HCT116 (cell line): ENCODE measurements at places on chromosomes 3 and 15.
A peak's percentile ranks its signal among the peaks of the same experiment; 100 is the strongest.

- DNase-seq, result no peak
Observed at GRCh38 chr3:181948286-181948685, 236.6 kb downstream of the SOX2 start.

DNA sequence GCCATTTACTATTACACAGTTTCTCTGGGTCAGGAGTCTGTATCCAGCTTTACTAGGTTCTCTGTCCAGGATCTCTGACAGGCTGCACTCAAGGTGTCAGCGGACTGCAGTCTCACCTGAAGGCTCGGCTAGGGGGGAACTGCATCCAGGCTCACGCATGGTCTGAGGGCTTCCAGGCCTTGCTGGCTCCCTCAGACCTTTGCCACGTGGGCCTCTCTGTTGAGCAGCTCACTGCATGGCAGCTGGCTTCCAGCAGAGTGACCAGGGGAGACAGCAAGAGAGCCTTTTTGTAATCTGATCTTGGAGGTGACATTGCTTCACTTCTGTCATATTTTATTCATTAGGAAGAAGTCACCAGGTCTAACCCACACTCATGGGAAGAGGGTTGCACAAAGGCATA, 152.3 kb downstream of the CACNA2D3 start:
- no peak for DNase-seq

GRCh38 chr3:116897382-116897781, 187.8 kb downstream of the TUSC7 start:
- no peak for DNase-seq

GRCh38 chr3:136584728-136585127, 167.4 kb downstream of the STAG1 start:
- no peak for DNase-seq

GRCh38 chr15:91660174-91660649, 193.3 kb upstream of the SLCO3A1 start:
- DNase-seq, result no peak

DNA sequence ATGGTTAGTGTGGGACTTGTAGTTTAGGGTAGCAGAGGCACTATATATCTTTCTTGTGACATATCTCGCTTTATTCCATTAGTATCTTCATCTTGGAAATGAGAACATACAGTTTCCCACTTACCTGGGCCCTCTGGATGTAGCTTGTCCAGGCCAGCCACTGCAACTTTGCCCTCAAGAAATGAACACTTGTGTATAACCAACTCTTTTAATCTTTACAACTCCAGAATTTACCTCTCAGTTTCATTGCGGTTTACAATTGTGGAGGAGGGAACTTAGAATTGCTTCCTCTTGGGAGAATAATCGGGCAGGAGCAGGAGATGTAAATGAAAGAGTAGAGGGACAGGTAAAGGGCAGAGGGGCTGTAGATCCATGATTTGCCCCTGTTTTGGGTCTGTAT, 18.4 kb upstream of the TRA2B start:
- DNase-seq, result no peak

- DNase-seq, result no peak
Observed at GRCh38 chr3:119388577-119388976, 74.8 kb downstream of the TMEM39A start.

GRCh38 chr3:196207833-196208607, 3.2 kb downstream of the ZDHHC19 start:
- no peak for DNase-seq

- peak; percentile 91 for DNase-seq
Observed at GRCh38 chr3:194322678-194323211, 28.4 kb downstream of the CPN2 start.

GRCh38 chr3:175778994-175779393, 919.9 kb downstream of the NAALADL2 start:
- no peak for DNase-seq

- DNase-seq, result no peak
Observed at GRCh38 chr3:14201940-14202684, 23.5 kb downstream of the LSM3 start.

DNA sequence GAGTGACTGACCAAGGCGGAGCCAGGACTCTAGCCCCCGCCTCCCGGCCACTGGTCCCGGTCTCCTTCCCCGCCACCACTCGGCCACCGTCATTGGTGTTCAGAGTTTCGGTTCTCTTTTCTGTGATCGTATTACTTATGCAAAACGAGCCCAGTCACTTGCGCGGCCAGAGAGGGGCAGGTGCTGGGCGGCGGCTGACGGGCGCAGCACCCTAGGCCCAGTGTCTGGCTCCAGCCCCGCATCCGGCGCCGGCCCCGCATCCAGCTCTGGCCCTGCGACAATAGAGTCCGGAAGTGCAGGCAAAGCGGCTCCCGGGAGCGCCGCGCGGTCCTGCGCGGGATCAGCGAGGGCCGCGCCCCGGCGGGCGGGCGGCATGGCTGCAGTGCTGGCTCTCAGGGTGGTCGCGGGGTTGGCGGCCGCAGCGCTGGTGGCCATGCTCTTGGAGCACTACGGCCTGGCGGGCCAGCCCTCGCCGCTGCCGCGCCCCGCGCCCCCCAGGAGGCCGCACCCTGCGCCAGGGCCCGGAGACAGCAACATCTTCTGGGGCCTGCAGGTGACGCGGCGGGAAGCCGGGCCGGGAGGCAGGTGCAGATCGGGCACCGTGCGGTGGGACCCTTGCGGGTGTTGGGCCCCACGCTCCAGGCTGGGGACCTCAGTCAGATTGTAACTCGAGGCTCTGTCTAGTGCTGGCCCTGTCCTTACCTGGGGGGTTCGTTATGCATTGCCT, at the start of gene TMEM62:
TSS of gene TMEM62 (plus strand) at position 157 of the 727 bp plus-strand sequence. CDS start at position 374, 217 bp downstream.
- peak; percentile 76 for DNase-seq

GRCh38 chr15:28885630-28886430, at the start of gene APBA2:
TSS of gene APBA2 (plus strand) at chr15:28885974. CDS start at chr15:29053885, 167,911 bp downstream.
- no peak for DNase-seq

DNA sequence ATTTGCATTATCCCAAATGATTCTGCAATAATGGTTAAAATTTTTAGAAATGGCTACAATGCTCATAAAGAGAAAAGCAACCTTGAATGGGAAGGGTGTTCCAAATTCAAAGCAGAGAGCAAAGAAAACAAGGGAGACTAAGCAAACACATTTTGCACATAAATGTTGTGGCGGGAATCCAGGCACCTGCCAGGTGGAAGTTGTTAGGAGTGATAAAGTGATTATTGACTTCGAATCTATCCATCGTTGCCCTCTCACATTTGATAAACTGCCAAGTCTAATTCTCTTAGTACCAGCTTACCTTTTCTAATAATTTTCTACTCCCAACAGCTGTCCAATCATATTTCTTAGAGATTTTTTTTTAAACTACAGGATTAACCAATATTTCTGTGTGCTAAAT, 244.5 kb downstream of the CACNA2D3 start:
- no peak for DNase-seq

DNA sequence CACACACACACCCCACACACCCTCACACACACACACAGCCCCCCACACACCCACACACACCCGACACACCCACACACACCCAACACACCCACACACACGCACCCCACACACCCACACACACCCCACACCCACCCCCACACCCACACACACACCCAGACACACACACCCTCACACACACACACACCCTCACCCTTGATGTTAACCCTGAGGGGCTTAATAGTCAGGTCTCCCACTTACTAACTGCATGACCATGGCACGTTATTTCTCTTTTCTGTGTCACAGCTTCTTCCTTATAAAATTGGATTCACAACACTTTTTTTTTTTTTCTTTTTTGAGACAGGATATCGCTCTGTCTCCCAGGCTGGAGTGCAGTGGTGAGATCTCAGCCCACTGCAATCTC, 2.8 kb downstream of the GRM2 start:
- DNase-seq, result no peak

DNA sequence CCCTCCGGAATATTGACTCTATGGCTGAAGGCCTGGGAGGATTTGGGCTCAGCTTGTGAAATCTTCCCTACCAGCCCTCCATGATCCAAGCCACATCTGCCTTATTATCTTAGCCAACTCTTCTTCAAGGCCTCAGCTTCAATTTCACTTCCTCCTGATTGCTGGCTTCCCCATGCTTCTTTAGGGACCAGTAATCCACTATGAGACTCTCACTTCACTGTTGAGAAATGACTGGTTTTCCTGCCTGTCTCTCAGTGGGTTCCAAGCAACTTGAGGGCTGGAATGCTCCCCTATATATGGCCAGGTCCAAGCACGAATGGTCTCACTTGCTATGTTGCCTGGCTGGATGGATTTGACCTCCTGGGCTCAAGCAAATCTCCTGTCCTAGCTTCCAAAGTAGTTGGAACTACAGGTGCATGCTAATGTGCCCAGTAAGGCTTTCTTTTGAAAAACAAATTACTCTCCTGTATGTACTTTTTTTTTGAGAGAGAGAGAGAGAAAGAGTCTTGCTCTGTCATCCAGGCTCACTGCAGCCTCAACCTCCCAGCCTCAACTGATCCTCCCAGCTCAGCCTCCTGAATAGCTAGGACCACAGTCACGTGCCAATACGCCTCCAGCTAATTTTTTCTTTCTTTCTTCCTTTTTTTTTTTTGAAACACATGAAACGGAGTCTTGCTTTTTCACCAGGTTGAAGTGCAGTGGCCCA, 7.9 kb upstream of the PIK3CB start:
- DNase-seq, result no peak

GRCh38 chr3:166263460-166263859, 426.2 kb upstream of the BCHE start:
- DNase-seq, result no peak

- DNase-seq, result no peak
Observed at GRCh38 chr3:21331321-21331720, 419.7 kb downstream of the ZNF385D start.

- DNase-seq, result no peak
Observed at GRCh38 chr3:38542401-38543298, 46.5 kb downstream of the EXOG start.

DNA sequence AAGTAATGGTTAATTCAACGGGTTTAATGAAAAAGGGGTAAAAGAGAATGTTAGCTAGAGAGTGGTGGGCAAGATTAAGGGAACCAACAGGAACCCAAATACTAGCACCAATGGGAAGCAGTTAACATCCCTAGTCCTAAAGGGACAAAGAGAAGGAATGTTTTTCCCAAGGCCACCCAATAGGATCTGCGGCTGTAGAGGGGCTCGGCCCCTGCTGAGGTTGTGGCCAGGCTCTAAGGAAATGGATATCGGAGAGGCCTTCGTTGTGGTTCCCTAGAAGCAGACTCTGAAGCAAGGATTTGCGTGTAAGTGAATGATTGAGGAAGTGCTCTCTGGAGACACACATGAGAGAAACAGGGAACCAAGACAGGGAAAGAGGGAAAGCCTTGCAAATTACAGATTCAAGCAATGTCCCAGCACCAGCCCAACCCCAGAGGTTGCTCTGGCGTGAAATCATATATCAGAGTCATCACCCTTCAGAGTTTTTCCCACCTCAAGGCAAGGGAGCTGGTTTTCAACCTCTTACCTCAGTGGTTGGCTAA, 83.6 kb upstream of the TNIK start:
- DNase-seq, result no peak

DNA sequence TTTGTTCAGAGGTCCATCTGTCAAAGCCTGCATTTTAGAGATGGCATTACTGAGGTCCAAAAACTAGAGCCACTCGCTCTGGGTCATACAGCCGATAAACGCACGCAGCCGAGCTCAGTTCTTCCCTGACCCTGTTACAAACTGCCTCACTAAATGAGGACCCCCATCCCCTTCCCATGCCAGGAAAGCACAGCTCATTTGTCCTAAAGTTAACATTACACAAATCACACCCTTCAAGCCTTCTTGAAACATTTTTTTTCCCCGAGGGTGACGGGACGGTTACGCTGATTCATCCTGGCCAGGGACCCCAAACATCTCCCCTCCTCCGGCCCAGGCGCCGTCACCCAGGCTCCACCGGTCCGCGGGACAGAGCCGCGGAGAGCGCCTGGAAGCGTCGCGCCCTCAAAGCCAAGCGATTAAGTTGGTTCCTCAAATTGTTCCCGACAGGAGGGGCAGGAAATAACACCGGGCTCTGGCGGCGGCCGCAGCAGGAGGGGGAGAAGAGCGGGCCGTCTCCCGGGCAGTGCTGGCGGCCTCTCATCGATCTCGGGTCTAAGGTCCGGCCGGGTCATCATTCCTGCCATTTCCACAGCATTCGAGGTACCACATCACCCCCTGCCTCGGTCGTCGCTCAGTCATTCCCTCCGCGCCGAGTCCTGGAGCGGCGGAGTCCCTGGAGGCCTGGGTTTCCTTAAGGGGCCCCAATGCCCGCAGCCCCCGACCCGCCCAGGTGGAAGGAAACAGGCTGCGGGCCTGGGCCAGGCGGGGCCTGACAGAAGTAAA, 619 bp upstream of the CMTM8 start:
- DNase-seq, result no peak

DNA sequence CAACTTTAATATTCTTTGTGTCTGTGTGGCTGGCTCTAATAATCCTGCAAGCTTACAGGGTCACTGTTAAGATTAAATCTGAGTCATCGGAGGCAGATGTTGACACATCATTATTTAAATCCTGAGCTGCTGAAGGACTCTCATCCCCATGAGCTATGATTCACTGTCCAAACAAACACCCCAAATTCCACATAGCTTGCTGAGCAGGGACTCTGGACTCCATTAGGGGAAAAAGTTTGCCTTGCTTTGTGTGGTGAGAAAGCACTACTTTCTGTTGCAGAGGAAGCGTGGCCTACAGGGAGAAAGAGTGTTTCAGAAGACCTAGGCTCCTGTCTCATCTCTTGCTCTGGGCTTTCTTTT, 213.7 kb downstream of the PDCD6IP start:
- peak; percentile 7 for DNase-seq

GRCh38 chr3:56904552-56905215, 102.9 kb upstream of the ARHGEF3 start:
- DNase-seq, result no peak

DNA sequence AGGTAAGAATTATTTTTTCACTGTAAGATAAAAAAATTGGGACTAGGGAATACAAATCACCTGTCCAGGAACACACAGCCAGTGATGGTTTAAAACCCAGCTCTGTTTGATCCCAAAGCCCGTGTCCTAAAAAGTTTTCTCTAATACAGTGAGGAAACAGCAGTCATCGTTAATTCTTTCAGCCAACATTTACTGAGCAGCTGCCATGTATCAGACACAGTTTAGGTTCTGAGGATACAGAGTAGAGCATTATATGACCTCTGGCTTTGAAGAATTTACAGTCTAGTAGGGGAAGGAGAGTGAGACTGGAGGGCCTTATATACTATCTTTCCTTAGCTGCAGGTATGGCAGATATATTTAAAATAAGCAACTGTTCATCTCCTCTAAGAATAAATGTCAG, 82.7 kb downstream of the KCNMB2 start:
- no peak for DNase-seq

- DNase-seq, result no peak
Observed at GRCh38 chr15:25175033-25175788, 220.4 kb downstream of the SNRPN start.
